Fibroblast of villous mesenchyme (primary cell): ENCODE measurements at places on chromosomes 16 and 17. TPM values are rescaled to one million over a fixed set of nuclear protein-coding genes. Genes with fewer than 3 reads are reported as not detected.

GRCh38 chr17:47317119-47317518, 6.6 kb upstream of the EFCAB13 start:
- DNase-seq, result no peak

Gene TBC1D3I
- total RNA-seq, result 0.97 TPM in 1 of 2 replicates, not detected in the other

Gene KRTAP9-4
- total RNA-seq, result not detected in 2 replicates

Gene SEZ6
- not detected in 2 replicates for total RNA-seq

GRCh38 chr16:11076259-11077018, 132.1 kb downstream of the CLEC16A start:
- peak; percentile 55 for DNase-seq

Gene SBK1
- total RNA-seq, result under 0.01 TPM in 1 of 2 replicates, not detected in the other

- DNase-seq, result no peak
These were observed 16.3 kb upstream of the PNPO start for GRCh38 chr17:47924785-47925677.

Gene ZKSCAN2
- 4.8 and 6.0 TPM in 2 replicates for total RNA-seq

Gene SLC5A10
- total RNA-seq, result not detected in 2 replicates

GRCh38 chr17:1264196-1264595, 6.0 kb upstream of the BHLHA9 start:
- DNase-seq, result no peak

Gene MYH1
- total RNA-seq, result not detected in 2 replicates

Gene CCL4L2
- total RNA-seq, result not detected in 2 replicates

GRCh38 chr17:39198186-39198566, 707 bp upstream of the CACNB1 start:
- DNase-seq, result no peak

Gene AXIN1
- total RNA-seq, result 14.5 and 16.4 TPM in 2 replicates

GRCh38 chr17:43641416-43641815, 20.3 kb downstream of the MEOX1 start:
- no peak for DNase-seq

Gene XAF1
- total RNA-seq, result 45.8 and 58.3 TPM in 2 replicates

DNA sequence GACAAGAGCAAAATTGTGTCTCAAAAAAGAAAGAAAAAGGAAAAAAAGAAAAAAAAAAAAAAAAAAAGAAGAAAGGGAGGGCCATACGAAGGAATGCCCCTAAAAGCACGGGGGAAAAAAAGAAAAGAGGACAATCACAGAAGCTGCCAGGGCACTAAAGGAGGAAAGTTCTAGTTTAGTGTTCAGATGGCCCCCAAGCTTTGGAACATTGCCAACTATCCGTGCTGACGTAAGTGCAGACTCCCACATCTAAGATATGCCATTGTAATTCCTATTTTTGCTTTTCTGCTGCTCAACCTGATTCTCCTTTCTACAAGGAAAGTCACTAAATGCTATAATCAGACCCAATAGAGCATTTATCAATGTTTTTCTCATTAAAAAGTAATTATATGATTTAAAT, 842.1 kb downstream of the KCNJ2 start:
- DNase-seq, result no peak

GRCh38 chr16:16830401-16830800, 451.5 kb downstream of the NPIPA7 start:
- no peak for DNase-seq

GRCh38 chr17:49889500-49889899, 41.6 kb upstream of the TAC4 start:
- no peak for DNase-seq

- no peak for DNase-seq
These were observed 26.0 kb downstream of the FCSK start for GRCh38 chr16:70480127-70481105.

DNA sequence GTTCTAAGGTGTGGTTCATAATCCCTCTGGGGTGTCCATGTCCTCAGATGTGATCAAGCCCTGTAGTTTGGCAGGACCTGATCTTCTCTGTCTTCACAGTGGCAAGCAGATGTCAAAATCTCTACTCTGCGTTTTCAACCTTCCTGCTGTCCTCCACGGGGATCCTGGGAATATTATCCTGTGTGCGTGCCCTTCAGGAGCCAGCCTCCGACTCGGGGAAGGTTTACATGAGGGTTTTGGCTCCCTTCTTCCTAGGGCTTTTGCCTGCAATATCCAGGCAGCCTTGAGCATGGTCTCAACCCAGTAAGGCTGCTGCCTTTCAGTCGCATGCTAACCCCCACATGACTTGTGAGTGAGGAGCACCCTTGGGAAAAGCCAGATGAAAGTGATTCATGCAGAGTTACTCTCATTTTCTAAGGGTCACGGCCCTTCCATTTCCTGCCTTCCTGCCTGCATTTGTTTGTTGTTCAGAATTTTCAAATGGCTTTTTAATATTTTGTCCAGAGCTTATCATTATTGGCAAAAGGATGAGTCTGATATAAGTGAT, 202.2 kb upstream of the CHMP6 start:
- peak; percentile 97 for DNase-seq

DNA sequence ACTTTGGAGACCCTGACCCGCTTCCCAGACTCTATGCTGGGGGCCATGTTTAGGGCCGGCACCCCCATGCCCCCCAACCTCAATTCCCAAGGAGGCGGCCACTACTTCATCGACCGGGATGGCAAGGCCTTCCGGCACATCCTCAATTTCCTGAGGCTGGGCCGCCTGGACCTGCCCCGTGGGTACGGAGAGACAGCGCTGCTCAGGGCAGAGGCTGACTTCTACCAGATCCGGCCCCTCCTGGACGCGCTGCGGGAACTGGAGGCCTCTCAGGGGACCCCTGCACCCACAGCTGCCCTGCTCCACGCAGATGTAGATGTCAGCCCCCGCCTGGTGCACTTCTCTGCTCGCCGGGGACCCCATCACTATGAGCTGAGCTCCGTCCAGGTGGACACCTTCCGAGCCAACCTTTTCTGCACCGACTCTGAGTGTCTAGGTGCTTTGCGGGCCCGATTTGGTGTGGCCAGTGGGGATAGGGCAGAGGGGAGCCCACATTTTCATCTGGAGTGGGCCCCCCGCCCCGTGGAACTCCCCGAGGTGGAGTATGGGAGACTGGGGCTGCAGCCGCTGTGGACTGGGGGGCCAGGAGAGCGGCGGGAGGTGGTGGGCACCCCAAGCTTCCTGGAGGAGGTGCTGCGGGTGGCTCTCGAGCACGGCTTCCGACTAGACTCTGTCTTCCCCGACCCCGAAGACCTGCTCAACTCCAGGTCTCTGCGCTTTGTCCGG, 1.1 kb downstream of the KCTD11 start:
- no peak for DNase-seq

DNA sequence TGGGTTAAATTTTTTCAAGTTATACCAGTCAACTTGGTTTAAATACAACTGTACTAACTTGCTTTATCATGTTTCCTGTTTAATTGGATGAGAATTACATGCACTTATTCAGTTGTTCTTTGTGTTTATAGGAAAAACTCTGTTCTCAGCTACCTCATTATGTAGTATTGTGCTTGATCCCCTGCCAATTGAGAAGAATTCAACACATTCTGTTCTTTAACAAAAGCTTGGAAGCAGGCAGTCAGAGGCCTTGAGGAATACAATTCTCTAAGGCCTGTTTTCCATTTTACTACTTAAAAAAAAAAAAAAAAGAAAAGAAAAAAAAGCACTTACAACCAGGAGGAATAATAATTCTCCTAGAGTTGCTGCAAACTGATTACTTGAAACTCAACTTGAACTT, 60.6 kb upstream of the CMIP start:
- DNase-seq, result peak; percentile 17

Gene TMEM238L
- total RNA-seq, result not detected in 2 replicates

Gene KRTAP4-6
- total RNA-seq, result not detected in 2 replicates

- no peak for DNase-seq
These were observed 45.8 kb upstream of the CACNG5 start for GRCh38 chr17:66789093-66789492.

Gene WDR90
- total RNA-seq, result 12.5 and 18.7 TPM in 2 replicates

- DNase-seq, result no peak
These were observed 777.3 kb upstream of the EEF2KMT start for GRCh38 chr16:5874899-5875298.

GRCh38 chr17:82636626-82637598, 11.3 kb downstream of the WDR45B start:
- DNase-seq, result no peak

DNA sequence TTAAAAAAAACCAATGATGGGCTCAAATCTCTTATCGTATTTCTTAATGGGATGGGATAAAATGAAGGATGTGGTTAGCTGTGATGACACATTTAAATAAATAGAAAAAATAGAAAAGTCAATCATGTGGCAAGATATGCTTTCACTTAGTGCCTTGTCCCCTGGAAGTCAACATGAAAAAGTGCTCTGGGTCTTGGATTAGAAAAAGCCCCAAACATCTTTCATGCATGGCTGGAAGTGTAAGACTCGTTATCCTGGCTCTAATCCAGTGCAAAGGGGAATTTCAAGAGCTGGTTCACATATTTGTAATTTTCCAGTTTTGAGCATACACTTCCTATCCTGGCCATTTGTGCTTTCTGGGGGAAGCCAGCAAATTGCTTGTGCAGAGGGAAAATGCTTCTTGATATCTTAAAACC, 160.9 kb downstream of the MAP2K6 start:
- peak; percentile 93 for DNase-seq

GRCh38 chr17:9435165-9435564, 140.5 kb downstream of the STX8 start:
- no peak for DNase-seq

DNA sequence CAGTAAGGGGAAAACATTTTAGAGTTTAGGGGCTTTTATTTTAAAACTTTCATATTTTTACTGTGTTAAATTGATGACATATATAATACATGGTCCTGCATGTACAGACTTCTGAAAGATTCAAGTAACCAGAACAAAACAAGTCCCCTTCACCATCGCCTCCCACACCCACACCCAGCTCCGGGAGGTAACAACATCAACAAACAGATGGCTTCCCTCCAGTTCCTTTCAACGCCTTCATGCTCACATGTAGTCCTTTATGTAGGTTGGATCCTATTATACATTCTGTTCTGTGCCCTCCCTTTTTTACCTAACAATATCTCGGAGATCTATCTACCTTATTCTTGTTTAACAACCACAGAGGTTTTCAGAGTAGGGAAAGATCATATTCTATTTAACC, 30.5 kb downstream of the GINS3 start:
- DNase-seq, result no peak

DNA sequence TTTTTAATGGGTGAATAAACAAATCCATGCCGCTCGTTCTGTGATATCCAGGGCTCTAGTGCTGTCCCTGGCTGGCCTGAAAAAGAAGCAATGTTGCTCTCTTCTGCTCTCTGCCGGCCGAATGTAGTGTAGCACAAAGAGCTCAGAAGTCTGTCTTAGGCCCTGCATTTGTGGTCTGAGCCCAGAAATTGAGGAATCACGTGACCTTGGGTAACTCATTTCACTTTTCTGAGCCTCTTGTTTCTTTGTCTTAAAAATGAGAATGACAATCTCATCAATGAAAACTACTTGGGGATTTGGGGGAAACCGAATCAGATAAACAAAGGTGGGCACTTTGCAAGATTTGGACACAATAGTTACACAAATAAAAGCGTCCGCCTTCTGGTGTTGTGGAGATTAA, 381.6 kb upstream of the ASIC2 start:
- peak; percentile 51 for DNase-seq

GRCh38 chr17:2722611-2723010, 11.0 kb upstream of the CLUH start:
- DNase-seq, result no peak

- DNase-seq, result no peak
These were observed 256.2 kb downstream of the PARN start for GRCh38 chr16:14373896-14374295.

Gene GAST
- total RNA-seq, result not detected in 2 replicates

Gene CRK
- 99.5 and 149 TPM in 2 replicates for total RNA-seq

Gene SYNGR3
- total RNA-seq, result 1.6 and 2.6 TPM in 2 replicates

DNA sequence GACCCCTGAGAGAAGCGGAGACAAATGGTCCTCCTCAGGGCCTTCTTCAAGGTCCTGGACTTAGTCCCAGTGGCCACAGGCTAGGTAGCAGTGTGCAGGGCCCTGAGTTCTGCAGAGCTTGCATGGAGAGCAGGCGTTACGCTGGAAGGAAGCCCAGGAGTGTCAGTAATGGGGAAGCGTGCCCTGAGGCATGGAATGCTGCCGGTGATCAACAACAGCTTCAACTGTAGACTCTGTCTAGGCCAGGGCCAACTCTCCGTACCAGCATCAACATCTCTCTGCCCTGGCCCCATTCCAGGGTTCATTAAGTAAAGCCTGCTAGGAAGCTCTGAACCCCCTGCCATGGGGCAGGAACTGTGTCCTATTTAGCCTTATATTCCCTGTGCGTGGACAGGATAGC, 568 bp upstream of the TNK1 start:
- peak; percentile 16 for DNase-seq

DNA sequence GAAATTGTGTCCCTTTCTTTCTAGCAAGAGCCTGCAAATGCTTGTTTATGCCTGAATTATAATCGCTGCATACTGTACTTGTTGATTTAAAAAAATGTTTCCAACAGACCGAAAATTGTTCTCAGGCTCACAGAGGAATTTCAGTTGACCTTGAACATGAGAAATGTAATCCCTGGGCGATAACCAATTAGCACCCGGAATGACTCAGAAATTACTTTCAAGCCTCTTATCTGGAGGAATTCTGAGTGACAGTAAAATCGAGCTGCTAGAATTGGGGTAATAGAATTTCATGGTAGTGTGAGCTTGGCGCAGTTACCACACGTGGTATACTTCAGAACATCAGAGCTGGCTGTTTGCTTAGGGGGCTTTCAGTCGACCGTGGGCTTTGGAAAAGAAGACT, 139.1 kb upstream of the CACNG3 start:
- no peak for DNase-seq

Gene PROCA1
- total RNA-seq, result under 0.01 and 1.6 TPM in 2 replicates

- DNase-seq, result no peak
These were observed 25.5 kb upstream of the CDC42EP4 start for GRCh38 chr17:73337330-73337710.
